ENCODE measurements at places on chromosomes 2 and 18.

DNA sequence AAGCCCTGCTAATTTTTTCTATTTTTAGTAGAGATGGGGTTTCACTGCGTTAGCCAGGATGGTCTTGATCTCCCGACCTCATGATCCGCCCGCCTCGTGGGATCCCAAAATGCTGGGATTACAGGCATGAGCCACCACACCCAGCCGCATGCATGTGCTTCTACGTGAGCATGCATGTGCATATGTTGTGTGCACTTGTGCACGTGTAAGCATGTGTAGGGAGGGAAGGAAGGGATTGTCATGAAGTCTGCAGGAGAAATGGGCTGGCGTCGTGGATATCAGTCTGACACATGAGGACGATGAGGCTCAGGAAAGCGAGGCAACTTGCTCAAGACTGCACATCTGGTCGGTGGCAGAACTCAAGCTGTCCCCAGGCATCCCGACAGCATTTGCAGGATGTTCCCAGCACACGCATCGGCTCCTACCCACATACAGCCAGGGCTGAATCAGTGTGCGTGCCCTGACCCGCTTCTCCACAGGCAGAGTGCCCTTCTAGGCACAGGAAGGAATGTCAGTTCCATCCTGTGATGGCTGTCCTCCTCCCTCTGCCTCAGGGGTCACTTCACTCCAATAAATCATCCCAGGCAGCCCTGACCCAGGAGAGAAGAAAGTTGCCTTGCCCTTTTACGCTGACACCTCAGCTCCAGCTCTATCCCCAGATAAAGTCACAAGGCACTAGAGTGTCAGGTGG is 49.9 kb upstream of the SLC14A2 start:
- DNase-seq: no peak

DNA sequence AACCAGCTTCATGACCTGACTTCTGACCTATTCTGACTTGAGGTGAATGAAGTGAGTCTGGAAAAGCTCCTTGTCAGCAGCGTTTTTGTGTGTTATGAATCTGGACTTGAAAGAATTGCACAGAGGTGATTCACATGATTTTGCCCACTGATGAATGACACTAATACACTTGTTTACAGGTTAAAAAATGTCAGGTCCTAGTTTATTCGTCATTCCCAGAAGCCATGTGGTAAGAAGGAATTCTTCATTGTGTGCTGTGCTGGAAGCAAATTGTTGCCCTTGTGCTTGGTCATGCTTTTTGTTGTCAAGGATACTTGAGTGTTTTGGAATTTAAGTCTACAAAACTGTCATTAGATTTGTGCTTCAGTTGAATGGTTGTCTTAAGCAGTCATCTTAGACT is 15.5 kb downstream of the SEC11C start:
- DNase-seq: no peak

GRCh38 chr2:178550352-178550751 is 70.1 kb downstream of the PLEKHA3 start:
- DNase-seq: no peak

GRCh38 chr2:50448556-50448955 is 583.4 kb downstream of the NRXN1 start:
- no peak for DNase-seq

GRCh38 chr2:152710713-152711112 is 6.5 kb downstream of the PRPF40A start:
- DNase-seq: no peak

GRCh38 chr18:49560624-49561288 is 1.1 kb upstream of the LIPG start:
- peak; percentile 46 for DNase-seq

- DNase-seq: no peak
These were observed 42.4 kb upstream of the NABP1 start for GRCh38 chr2:191635333-191636234.

DNA sequence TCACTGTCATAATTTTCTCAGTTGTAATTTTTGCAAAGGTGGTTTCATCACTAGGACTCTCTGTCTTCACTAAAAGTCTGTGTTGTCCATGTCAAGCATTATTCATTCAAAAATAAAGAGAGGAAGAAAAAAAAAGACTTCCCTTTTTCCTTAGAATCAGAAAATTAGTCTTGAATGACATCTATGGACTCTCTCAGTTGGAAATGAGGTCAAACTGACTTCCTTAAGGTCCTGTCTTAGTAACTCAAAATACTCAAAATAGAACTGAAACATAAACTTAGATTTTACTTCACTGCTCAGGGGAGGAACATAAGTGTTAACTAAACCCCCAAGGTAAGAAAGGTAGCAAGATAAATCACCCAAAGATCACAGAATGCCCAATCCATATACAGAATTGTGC is 2.2 kb upstream of the ZNF407 start:
- no peak for DNase-seq

- DNase-seq: peak; percentile 42
These were observed at the start of gene LYPD1 for GRCh38 chr2:132669908-132670495. Gene LYPD1 (minus strand): TSS chr2:132670205. CDS start chr2:132669932, 273 bp downstream.

GRCh38 chr2:26429779-26430578 is 28.3 kb downstream of the DRC1 start:
- no peak for DNase-seq

GRCh38 chr2:160290598-160290997 is 90.5 kb upstream of the ITGB6 start:
- no peak for DNase-seq

DNA sequence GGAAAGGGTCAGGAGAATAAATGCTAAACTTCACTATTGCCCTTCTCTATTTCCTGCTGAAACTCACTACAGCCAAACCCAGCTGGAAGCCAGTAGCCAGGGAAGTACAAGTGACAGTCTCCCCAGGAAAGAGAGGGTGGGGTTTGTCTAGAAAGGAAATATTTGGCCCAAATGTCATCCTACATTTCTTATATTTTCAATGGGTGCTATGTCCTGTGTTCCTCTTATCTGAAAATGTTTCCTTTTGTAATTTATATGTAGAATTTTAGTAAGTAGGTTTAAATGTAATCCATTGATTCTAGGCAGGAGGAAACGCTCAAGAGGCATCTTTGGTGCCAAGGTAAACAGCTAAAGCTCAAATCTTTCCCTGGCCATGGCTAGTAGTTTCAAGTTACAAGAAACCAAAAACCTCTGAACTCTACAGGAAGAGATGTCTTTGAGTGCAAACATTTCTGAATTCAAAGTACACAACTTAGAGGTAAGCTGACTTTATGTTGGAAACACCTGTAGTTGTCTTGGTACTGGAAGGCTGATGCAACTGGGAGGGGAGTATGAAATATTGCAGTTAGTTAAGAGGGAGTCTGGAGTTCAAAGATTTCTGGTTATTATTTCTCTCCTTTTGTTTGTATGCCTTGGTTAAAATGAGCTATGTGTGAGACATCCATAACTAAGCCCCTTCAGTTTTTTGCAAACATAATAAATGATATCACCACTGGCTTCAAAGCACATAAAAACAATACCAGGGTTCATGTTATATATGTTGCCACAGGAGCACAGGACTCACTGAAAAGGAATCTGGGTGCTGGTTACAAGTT is 356.1 kb upstream of the ZC3H15 start:
- peak; percentile 37 for DNase-seq

- DNase-seq: no peak
These were observed 17.2 kb downstream of the FAM98A start for GRCh38 chr2:33581872-33582271.

Data from Caco-2 (cell line).